ENCODE measurements at places on chromosomes 5 and 9. TPM values are rescaled to one million over a fixed set of nuclear protein-coding genes. Genes with fewer than 3 reads are reported as not detected.

The SPATA6L gene
- 1.9 TPM for polyA plus RNA-seq

- no peaks in the 10 kb centered on the region for H3K4me1 ChIP-seq
- DNase-seq = no peak
- H3K36me3 ChIP-seq = no peaks in the 10 kb centered on the region
- H3K4me3 ChIP-seq = no peak overlapping the region
- H3K27ac ChIP-seq = no peak overlapping the region
Measured at GRCh38 chr5:36635721-36636390, 29.4 kb downstream of the SLC1A3 start.

DNA sequence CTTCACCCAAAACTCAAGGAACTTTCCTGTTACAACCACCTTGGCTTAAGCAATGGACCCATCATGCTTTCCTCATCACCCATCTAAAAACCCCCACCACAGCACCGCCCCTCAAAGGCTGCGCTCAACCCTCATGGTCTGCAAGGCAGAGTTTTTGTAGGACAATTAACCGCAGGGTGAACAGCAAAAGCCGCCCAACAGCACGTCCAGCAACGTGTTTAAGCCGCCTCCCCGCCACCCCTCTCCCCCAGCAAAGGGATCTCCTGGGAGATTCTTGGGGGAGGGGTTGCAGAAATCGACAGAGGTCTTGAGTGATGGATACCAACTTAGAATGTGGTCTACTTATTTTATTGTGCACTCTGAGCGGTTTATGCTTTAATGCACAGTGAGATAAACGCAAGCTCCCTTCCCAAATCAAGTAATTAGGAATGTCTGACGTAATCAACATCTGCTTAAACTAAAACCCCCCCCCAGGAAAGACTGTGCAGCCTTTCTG, 1.9 kb downstream of the ROR2 start:
- H3K4me1 ChIP-seq = peaks cover 11% of the 10 kb centered on the region
- DNase-seq = no peak
- peaks cover 35% of the 10 kb centered on the region for H3K27me3 ChIP-seq
- no peak overlapping the region for H3K4me3 ChIP-seq

GRCh38 chr9:88998911-88999310, 7.6 kb downstream of the S1PR3 start:
- no peak for DNase-seq
- no peaks in the 10 kb centered on the region for H3K36me3 ChIP-seq
- no peak overlapping the region for H3K27ac ChIP-seq
- no peaks in the 10 kb centered on the region for H3K27me3 ChIP-seq
- H3K4me3 ChIP-seq = no peak overlapping the region
- H3K4me1 ChIP-seq = no peaks in the 10 kb centered on the region

DNA sequence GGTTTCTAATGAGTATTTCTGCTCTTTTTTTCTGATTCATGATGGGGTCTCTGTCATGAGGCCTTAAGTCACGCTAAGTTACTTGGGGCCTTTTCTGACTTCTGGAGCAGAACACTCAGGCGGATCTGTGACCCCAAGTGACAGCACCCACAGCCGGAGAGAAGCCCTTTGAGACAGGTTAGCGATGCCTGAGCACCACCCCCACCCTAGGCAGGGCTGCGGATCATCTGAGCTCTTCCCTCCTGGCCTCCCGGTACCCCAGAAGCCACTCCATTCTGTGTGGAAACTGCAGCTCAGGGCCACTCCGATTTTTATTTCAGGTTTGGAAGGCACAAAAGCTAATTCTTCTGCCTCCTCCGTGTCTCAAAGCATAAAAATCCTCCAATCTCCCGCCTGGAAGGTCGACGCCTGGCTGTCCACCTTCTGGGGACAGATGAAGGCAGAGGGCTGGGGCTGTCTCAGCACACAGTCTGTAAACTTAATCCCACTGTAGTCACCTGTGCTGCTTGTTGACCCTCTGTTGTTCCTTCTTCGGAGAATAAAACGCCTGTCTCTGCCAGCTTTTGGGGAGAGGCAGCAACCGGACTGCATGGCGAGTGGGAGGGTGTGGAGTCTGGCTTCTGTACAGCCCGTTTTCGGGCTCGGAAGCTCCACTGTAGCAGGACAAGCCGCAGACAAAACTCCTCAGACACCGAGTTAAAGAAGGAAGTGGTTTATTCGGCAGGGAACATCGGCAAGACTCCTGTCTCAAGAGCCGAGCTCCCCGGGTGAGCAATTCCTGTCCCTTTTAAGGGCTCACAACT, 88.8 kb downstream of the SPRY4 start:
- H3K4me1 ChIP-seq = no peaks in the 10 kb centered on the region
- no peak for DNase-seq
- H3K27ac ChIP-seq = no peak overlapping the region
- H3K36me3 ChIP-seq = no peaks in the 10 kb centered on the region

All from CD4-positive, CD25-positive, alpha-beta regulatory T cell (primary cell).